ENCODE measurements at places on chromosomes 11 and 22.

DNA sequence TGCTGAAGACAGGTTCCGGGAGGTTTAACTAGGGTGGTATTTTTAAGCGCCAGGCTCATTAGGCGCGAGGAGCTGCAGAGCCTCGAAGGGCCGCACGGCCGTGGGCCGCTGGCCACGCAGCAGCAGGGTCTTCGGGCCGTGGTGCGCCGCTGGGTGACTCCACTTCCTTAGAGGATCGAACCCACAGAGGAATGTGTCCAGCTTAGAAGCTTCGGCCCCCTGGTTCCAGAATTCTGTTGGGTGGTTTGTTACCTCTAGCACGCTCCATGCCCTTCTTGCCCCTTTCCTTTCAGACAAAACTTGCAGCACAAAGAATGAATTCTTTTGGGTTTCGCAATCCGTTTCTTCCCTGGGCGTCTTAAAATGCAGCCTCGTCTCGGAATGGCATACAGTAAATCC lies 773 bp upstream of the PATL1 start:
- DNase-seq = no peak

GRCh38 chr11:133904818-133905515 lies 51.8 kb downstream of the IGSF9B start:
- no peak for DNase-seq

- DNase-seq = no peak
Observed at GRCh38 chr11:87035976-87036583, 1.7 kb upstream of the TMEM135 start.

DNA sequence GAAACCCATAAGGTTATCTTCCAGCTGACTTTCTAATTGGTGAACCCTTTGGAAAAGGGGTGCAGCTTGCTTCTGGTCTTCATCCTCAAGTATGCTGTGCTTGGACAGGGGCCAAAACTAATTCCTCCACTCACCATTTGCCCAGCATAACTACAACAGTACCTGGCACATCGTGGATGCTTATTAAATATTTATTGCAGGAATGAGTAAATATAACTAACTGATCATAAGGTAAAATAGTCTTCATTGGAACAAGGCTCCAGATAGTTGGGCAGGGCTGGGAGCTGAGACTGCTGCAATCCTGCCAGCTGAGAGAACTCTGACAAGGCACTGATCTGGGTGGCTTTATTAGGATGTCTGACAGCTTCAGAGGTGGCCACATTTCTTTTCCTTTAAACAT lies 2.4 kb upstream of the SIDT2 start:
- no peak for DNase-seq

GRCh38 chr22:26975865-26976264 lies 318.5 kb downstream of the MIAT start:
- no peak for DNase-seq

DNA sequence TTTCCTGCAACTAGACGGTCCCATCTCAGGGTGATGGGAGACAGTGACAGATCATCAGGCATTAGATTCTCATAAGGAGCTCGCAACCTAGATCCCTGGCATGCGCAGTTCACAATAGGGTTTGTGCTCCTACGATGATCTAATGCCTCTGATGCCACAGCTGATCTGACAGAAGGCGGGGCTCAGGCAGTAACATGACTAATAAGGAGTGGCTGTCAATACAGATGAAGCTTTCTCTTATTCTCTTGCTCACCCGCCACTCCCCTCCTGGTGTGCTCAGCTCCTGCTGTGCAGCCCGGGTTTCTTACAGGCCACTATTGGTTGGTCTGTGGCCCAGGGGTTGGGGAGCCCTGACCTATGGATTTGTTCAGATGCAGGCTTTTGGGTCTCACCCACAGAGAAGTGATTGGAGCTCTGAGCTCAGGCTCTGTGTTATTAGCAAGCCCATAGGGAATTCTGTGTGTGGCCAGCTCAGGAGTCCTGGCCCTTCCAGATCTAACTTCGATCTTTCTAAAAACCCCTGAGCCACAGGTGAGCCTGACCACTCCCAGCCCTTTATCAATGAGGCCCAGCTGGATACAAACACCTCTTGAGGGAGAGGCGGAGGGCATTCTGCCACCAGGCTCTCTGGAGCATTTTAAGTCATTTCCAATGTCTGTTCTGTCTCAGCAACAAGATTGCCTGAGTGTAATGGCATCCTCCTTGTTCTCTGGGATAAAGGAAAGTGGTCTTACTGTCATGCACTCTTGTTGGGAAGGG lies 351.8 kb downstream of the BUD13 start:
- DNase-seq = no peak

Measured in T1000 (cell line).